ENCODE measurements at places on chromosomes 1 and 21. TPM values are rescaled to one million over a fixed set of nuclear protein-coding genes. Genes with fewer than 3 reads are reported as not detected.

The PTPN7 gene
- not detected for total RNA-seq

The TADA1 gene
- 9.0 TPM for total RNA-seq

The RAB7B gene
- 9.0 TPM for total RNA-seq

The CLCNKA gene
- not detected for total RNA-seq

DNA sequence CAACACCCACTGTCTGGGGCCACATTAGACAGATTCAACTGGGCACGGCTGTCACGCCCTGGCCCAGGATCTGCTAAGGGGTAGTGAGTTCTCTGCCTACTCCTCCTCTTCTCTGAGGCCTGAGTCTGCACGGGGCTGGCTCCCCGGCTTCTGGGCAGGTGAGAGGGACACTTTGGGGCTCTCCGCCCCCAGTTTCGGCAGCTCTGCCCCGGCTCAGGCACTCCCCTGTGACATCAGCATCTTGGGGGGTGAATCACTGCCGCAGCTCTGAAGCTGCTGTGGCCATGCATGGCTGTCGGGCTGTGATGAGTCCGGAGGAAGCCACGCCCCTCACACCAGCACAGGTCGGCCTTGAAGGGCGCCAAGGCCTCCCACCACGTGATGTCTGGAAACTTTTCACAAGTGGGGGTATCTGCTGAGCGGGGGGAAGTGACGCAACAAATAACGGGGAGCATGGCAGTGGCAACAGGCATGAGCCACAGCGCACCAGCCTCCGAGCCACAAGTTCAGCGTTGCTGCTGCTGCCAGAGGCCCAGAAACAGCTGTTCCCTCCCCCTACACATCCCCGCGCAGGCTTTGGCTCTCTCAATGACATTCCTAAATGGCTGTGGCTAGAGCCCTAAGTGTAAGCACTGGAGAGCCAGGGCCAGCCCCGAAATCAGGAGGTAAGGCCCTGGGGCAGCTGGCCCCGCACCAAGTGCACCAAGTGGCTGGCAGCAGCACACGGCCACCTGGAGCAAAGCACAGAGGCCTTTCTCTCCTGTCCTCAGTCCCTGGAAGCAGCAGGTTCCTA lies 26.3 kb downstream of the ZBTB17 start:
- DNase-seq, result peak; percentile 98

- DNase-seq, result no peak
Measured at GRCh38 chr1:38129473-38129872, 82.9 kb upstream of the POU3F1 start.

DNA sequence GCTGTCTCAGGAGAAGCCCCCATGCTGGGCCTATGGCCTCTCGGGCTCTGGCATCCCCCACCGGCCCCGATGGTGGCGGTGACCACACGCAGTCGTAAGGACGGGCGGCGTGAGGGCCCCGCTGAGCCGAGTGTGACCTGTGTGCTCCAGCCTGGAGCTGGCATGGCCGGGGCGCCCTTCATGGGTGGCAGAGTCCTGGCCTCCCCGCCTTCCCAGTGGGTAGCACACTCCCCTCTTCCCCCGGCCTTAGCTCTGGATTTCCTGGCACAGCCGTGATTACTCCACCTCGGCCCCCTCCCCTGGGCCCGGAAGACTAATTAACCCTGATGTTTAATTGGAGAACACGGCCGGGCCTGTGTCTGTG lies 44.6 kb downstream of the SLX9 start:
- DNase-seq, result no peak
